Stimulated activated CD4-positive, alpha-beta T cell treated with anti-CD3 and anti-CD28 coated beads, Interleukin-2, amount 100 ng/mL, for 48 hours (primary cell): ENCODE measurements at places on chromosomes 5 and 9.

DNA sequence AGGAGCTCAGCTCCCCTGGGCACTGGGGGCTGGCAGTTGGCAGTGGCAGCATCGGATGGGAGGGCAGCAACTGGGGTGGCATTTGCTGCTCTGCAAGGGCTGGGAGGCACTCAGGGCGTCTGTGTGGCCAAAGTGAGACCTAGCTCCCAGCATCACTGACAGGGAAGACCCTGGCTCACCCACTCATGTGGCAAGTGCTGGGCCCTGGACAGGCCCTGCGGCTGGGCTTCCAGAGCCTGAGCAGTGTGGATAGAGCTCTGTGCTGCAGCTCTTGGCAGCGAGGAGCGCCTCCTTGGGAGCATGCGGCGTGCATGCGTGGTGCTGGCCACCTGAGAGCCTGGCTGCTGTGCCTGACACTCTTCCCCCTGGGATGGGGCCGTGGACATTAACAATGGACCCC, 10.2 kb downstream of the CEP72 start:
- DNase-seq, result no peak

DNA sequence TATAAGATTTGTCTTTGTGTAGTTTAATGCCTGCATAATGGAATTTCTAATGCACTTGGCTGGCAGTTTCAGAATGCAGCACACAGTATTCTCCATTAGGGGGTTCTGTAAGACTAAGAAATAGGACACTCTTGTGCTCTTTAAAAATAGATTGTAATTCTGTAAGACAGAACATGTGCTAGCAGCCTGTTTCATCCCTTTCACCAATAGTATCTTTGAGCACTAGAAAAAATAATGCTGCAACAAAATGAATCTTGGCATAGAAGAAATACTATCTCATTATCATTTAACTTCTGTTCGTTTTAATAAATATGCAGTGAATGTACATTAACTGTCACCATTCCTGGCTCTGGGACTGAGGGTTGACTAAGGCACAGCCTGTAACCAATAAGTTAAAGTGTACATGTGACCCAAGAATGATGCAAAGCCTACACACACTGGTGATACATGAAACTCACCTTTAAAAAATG, 23.8 kb upstream of the ZNF622 start:
- DNase-seq, result no peak

DNA sequence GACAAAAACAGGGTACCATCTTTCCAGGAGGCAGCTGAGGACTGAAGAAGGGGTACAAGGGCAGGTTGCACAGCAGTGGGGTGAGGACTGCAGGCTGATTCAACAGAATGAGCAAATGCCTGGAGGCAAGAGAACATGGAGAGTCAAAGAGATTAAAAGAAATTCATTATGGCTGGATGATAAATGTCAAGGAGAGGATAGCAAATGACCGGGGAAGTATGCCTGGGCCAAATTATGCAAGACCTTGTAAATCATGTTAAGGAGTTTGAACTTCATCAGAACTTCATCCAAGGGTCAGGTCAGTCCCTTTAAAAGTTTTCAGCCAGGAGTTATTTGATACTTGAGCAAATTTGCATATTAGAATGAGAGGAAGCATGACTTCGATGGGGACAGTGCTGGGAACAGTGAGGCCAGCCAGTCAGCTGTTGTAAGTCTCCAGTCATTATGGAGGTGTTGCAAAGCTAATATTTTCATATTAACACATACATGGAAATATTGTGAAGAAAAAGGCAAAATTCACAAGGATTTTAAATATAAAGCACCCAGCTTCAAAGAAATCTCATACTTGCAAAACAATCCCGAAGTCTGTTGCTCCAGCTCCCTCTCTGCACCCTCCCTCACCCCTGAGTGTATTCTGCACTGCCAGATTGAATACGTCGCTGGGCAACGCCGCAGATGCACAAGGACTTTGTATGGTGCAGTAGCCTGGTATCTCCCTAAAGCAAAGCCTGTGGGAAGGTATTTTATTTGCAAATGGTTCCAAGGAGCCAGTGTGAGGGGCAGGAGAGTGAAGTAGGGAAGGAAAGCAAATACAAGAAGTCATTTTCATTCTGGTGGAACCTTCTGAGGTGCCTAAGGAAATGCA, 509.8 kb upstream of the TLE4 start:
- DNase-seq, result no peak

DNA sequence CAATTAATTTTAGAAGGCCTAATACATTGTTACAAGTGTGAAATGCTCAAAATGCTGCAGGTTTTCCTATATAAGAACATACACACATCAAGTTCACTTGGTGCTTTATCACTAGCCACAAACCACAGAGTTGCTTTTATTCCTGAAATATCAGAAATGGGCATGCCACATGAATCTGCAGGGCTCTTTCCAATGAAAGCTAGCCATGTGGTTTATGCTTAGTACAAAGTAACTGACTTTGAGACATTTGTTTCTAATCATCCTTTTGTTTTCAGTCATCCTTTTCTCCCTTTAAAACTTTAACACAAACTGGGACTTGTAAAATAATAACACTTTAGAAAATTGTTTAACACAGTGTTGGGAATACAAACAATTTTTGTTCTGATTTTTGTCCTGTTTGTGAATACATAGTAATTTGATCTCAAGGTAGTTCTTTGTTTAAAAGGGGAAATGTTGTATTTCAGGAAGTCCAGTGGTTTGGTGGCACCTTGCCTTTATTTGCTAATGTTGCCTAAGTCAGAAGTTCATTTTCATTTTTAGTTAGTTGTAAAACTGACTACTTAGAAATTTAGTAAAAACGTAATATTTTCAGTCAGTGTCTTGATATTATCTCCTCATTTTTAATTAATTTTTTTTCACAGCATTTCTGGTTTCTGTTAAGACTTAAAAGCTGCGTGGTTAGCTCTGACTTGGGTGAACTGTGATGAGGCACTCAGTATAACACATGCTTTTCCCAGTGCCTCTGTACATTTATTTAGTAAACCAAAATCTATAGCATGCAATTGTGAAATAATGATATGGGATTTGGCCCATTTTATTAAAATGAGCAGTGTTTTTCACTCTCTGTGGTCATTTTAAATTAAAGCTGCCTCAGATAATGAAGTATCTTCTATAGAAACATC, 18.6 kb downstream of the PRDM6 start:
- no peak for DNase-seq

DNA sequence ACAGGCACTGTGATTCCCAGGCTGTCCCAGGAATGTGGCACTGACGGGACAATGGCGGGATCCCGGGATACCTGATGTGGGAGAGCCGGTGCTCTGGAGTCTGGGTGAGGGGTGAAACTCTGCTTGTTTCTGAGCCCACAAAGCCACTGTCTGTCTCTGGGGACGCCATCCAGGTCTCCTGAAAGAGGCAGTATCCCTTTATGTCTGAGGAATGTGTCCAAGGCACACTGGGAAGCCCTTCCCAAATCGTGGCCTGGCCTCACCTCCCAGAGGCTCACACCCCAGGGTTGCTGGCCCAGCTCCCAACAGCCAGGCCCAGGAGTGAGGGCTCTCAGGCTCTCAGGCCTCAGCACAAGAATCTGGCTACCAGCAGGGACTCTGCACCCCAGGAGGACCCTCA, 27.1 kb downstream of the ORM2 start:
- DNase-seq, result no peak

- DNase-seq, result no peak
These were observed 110.8 kb downstream of the ADRB2 start for GRCh38 chr5:148937239-148937638.

- DNase-seq, result no peak
These were observed 276.9 kb upstream of the WWC1 start for GRCh38 chr5:168014433-168015123.

- no peak for DNase-seq
These were observed 162.2 kb downstream of the GLIS3 start for GRCh38 chr9:4137681-4138099.

- DNase-seq, result no peak
These were observed 132.0 kb upstream of the WWC1 start for GRCh38 chr5:168159425-168159824.

DNA sequence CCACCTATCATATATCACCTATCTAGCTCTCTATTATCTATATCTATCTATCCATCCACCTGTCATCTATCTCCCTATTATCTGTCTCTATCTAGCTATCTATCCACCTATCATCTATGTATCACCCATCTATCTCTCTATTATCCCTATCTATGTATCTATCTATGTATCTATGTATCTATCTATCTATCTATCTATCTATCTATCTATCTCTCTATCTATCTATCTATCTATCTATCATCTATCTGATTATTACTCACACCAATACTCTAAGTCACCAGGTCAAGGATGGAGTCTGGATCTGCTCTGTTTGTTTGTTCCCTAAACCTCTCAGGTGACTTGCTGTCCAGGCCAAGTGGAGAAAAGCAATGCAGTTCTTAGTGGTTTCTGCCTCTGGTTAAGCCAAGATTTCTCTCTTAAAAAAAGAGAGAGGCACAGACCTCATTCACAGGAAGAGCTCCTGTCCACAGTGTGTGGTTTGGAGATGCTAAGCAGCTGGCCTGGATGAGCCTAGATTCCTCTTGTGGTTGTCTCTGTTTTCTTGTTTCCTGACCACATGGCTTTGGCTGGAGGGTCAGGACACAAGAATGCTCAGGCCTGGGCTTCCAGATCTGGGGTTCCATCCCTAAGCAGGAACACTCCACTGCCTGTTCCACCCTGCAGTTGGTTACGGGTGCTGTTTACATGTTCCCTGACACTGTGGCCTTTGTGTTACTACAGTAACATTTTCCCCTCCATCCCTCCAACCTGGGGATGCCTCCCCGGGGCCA, 133.4 kb downstream of the PHF2 start:
- DNase-seq, result no peak

DNA sequence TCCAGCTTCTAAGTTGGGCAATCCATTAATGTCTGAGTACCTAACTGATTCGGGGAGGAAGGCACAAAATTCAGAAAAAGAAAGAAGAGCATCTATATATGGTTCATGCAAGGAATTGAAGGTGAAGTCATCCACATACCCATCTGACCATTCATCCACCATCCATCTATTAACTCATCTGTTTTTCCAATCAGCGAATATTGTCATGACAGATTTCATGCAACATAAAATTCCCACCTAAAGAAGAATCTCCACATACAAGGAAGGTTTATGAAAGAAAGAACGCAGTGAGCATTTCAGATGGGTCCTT, 164.7 kb downstream of the GRIA1 start:
- DNase-seq, result no peak
